Stimulated activated CD4-positive, alpha-beta T cell treated with anti-CD3 and anti-CD28 coated beads, Interleukin-2, amount 100 ng/mL, for 48 hours (primary cell): ENCODE measurements at places on chromosomes 4 and X.

GRCh38 chr4:123449780-123450179 is 53.2 kb downstream of the SPRY1 start:
- no peak for DNase-seq

DNA sequence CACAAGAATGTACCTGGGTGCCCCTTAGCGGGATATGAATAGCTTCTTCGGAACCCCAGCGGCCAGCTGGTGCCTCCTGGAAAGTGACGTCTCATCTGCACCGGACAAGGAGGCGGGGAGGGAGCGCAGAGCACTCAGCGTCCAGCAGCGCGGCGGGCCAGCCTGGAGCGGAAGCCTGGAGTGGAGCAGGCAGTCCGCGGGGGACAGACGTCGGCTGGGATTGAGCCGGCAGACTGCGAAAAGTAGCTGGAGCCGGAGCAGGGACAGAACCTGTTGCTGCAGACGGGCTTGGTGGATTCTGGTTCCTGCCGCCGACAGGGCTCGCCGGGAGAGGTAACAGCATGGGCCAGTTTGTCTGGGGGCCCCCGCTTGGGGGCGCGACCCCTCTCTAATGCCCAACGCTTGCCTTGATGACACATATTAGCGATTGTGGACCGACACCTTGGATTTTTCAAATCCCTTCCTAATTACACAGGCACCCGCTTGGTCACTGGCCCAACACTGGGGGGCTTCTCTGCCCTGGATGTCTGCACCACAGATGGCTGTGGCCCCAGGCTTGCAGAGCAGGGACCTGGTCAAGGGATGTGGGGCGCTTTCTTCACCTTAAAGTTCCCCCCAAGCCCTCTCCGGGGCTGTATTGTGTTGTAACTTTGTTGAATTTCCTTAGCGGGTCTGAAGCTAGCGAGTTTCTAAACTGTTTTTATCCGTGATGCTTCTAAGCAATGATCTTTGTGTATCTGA is at the start of gene NPFFR2:
NPFFR2 (plus strand) TSS at position 133 of the 741 bp plus-strand sequence. CDS start 96,592 bp downstream, outside the sequence.
- DNase-seq, result no peak

DNA sequence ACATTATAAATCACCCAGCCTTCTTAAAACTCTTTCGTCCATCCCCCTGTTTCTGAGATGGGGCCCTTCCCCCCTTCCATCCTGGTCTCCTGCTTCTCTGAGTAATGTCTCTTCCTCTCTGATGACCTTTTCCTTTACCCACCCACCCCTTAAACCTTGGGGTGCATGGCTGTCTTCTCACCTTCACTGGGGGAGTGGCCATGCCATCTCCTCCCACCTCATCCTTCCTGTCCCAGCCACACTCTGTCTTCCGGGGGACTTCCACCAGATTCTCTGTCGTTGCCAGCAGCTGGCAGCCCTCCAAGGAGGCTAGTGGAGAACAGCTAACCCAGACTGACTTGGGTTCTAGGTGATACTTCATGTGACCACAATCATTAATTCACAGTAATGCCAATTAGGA is 83.2 kb upstream of the SCML1 start:
- DNase-seq, result peak; percentile 31

DNA sequence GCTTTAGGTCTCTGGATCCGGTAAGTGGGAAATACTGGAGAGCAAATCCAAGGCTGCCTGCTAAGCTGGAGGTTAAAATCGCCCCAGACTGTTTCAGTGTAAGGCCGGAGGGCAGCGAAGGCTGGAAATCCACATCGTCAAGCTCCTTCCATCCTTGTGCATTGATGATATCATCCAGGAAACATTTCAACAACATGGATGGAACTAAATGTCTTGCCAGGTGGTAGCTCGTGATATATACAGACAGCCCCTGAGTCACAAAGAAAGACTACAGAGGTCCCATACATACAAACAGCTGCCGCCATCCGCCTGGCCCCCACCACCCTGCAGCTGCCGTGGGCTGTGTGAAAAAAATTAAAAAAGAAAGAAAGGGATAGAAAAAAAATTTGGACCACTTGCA is 148.9 kb upstream of the RBPJ start:
- DNase-seq, result no peak

- no peak for DNase-seq
Measured at GRCh38 chr4:2673157-2673556, 83.0 kb downstream of the TNIP2 start.

- no peak for DNase-seq
Measured at GRCh38 chr4:140222171-140222570, 68.2 kb upstream of the MAML3 start.

- DNase-seq, result no peak
Measured at GRCh38 chrX:39667736-39668482, 429.8 kb downstream of the BCOR start.

DNA sequence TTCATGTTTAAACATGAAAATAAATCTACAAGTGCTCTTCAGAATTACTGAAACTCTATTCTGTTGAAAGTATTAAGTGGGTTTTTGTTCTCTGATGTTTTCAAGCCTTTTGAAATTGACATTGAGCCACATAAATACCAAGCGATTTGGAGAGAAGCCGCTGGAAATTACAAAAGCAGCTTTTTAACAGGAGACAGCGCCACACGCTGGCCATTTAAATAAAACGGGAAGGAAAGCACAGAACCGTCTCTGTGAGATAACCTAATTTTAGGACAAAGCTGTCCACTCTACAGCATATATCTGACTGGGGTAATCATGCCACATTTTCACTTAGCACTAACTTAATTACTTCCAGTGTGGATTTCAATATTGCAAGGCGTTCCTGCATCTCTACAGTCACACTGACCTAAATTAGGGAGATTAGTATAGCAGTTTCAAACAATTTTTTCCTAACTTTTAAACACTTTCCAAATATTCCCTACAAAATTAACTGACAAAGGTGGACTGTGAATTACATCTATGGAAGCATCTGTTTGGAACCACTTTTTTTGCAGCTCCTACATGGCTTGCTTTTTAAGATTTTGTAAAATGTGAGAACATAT is 6.8 kb upstream of the ANOS1 start:
- DNase-seq, result peak; percentile 16

- DNase-seq, result no peak
Measured at GRCh38 chrX:45803383-45803921, 602.8 kb upstream of the DIPK2B start.

DNA sequence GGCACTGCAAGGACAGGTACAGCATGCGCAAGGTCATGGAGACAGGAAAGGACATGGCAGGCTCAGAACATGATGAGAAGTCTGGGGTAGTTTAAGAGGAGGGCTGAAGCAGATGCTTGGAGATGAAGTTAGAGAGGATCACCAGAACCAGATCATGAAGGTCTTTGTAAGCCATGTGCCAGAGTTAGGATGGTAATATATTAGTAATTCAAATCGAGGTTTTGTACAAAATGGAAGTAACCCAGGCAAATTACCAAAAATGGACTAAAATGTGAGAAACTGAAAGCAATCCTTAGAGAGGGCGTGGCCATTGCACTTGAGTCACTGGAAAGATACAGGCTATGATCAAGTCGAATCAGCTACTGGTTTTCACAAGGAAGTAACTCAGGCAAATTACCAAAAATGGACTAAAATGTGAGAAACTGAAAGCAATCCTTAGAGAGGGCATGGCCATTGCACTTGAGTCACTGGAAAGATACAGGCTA is 13.5 kb downstream of the RXFP1 start:
- no peak for DNase-seq

GRCh38 chr4:140243278-140243753 is 89.3 kb upstream of the MAML3 start:
- no peak for DNase-seq

- no peak for DNase-seq
Measured at GRCh38 chrX:120457766-120458180, 11.3 kb downstream of the LAMP2 start.

GRCh38 chr4:5460106-5460801 is 248.1 kb downstream of the EVC2 start:
- DNase-seq, result no peak

- DNase-seq, result no peak
Measured at GRCh38 chrX:72308209-72308565, 2.5 kb upstream of the CITED1 start.

DNA sequence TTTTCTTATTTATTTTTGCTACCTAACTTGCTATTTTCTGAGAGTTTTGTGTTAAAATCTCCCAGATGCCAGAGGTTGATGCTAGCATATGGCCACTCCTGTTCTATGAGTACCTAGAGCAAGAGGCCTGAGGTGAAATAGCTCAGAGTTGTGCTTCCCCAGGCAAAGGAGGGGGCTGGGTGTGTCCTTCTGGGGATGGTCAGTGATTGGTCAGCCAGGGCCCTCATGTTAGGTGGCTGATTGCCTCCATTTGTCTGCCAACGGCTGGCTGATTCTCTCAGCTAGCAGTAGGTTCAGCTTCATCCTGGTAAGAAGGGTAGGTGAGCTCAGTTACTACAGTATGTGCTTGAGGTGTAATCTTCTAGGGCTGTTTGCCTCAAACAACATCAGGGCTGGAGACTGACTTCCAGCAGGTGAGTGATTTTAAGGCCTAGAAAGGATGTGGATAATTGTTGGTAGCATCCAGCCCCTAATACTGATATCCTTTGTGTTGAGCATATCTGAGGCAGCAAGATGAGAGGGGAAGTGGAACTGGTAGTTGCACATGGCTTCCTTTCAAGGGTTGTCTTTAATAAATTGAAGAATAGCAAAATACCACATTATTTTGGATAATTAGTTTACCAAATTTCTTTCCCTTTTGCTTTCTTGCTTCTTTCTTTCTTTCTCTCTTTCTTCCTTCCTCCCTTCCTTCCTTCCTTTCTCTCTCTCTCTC is 62.5 kb upstream of the RHOH start:
- no peak for DNase-seq

GRCh38 chr4:138939960-138940359 is 75.6 kb upstream of the NOCT start:
- DNase-seq, result no peak

DNA sequence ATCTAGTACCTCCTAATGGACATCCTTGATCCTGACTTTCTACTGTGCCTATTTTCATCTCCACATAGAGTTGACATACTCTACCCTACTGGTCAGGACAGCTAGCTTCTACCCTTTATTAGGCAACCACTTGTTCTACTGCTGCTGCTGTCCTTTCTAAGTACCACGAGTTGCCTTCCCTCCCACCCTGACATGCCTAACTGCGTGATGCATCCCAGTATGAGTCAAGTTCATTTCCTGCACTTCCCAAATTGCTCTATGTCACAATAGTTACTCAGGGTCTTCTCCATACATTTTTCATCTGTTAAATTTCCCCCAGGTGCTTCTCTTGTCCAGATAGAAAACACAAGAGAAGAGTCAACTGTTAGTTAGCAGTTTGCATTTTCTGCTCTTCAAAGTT is 133.4 kb downstream of the TBC1D19 start:
- no peak for DNase-seq

DNA sequence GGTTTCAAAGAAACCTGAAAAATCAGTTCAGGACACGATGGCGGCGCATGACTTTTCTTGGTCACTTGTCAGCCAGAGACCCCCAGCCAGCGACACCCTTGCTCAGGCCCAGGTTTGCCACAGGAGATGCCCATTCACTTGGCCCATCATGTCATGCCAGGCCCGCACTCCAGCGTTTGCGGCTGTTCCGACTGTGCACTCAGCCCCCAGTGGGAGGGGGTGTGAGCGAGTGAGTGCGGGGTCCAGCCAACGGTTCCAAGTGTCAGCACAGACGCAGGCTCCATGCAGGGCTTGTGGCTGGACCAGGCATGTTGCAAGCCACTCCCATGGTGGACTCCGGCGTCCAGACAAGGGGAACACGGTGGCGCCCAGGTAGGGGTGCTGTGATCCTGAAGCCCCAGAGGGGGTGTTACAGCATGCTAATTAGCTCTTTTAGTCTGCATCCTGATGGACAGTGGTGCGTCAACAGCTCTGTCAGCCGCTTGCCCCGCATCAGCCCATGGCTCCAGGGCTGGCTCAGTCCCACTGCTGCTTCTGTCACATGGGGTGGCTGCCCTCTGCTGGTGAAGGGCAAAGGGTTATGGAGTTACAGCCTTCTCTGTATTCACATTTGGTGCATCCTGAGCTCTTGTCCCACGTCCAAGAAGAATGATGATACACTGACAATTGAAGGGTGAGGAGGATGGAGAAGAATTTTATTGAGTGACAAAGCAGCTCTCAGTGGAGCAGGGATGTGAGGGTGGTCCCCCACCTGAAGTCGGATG is 3.7 kb upstream of the MAEA start:
- no peak for DNase-seq
